ENCODE measurements at places on chromosomes 1 and 21. TPM values are rescaled to one million over a fixed set of nuclear protein-coding genes. Genes with fewer than 3 reads are reported as not detected.

DNA sequence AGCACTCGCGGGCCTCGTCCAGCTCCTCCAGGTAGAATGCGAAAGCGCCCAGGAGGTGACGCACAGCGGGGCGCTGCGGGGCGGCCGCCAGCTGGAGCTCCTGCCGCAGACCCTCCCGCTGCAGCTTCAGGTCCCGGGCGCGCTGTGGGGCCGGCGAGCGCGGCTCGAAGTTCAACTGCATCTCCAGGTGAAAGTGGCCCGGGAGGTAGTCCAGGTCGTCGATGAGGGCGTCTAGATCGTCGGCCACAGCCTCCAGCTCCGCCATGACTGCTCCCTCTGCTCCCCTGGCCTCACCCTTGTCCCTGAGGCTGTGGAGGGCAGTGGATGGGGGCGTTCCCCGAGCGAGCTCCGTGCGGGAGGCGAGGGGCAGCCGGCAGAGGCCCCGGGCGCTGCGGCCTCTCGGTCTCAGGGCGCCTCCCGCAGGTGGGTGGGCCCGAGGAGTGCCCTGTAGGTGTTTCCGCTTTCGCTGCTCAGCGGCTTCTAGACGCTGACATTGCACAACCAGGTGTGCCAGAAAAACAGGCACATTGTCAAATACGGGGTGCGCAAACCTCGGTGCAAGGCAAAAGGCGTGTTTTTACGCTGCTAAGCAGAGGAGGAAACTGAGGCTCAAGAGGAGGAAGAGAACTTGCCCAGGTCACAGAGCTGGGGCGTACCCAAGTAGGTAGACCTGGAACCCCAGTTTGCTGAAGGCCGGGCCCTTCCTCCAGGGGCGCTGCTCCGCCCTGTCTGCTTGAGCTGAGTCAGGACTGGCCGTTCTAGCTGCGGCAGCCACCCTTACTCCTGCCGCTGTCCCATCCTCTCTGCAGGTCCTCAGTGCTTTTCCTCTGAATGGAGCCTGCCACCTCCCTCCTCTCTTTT is at the start of gene TTC22:
TSS of gene TTC22 (minus strand) at position 425 of the 861 bp plus-strand sequence. CDS start at position 265, 160 bp downstream.
- no peaks in the 10 kb centered on the region for H3K27me3 ChIP-seq
- no peak within 1 kb of the TSS for H3K27ac ChIP-seq

DNA sequence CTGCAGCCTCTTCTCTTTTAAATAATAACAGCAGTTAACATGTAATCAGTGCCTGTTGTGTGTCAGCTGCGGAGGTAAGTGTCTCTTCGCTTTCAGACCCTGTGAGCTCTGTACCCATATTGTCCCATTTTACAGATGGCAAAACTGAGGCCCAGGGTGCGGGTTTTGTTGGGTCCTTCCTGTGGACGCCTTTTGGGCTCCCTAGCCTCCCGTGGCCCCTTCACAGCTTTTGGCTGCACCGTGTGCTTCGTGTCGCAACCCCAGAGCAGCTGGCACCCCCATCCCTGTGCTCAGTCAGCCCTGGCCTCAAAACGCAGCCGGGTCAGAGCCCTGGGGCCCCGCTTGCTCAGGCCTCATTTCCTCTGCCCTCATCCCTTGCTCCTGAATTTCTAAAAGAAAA is 53.8 kb downstream of the TLR5 start:
- no peaks in the 10 kb centered on the region for H3K36me3 ChIP-seq
- H3K27ac ChIP-seq, result no peak overlapping the region
- H3K4me3 ChIP-seq, result no peak overlapping the region
- H3K4me1 ChIP-seq, result no peaks in the 10 kb centered on the region
- no peaks in the 10 kb centered on the region for H3K27me3 ChIP-seq

- DNase-seq, result no peak
- H3K27me3 ChIP-seq, result no peaks in the 10 kb centered on the region
- no peaks in the 10 kb centered on the region for H3K4me1 ChIP-seq
- peaks cover 45% of the 10 kb centered on the region for H3K36me3 ChIP-seq
- no peak overlapping the region for H3K27ac ChIP-seq
Observed at GRCh38 chr1:64856553-64856952, 109.8 kb downstream of the JAK1 start.

DNA sequence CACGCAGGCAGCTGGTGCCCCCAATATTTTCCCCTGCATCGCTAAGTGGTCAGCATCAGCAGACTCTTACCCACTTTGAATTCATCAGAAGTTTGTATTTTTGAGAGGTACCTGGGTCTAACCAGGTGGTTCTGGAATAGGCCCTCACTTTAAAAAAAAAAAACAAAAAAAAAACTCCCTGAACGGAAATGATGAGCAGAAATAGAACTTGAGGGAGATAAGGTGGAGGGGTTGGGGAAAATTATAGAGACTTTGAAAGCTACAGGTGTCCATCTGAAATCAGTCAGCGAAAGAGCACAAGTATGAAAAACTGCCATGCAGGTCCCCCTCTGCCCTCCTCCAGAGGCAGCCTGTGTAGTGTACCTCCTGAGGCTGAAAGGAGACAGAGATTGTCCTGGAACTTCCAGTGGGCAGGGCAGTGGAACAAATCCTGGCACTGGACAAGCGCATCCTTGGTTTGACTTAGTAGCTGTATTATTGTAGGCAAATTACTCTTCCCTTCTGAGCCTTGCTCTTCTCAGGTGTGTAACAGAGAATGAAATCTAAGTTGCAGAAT is 1.2 kb downstream of the SLAMF7 start:
- DNase-seq, result no peak
- H3K27me3 ChIP-seq, result peaks cover 6% of the 10 kb centered on the region
- no peaks in the 10 kb centered on the region for H3K36me3 ChIP-seq

Gene SLFNL1
- polyA plus RNA-seq, result 0.16 TPM

Gene KRTAP13-2
- not detected for polyA plus RNA-seq

Gene MAGI3
- polyA plus RNA-seq, result 2.9 TPM

Gene TRPM2
- polyA plus RNA-seq, result not detected

Gene GOLT1A
- polyA plus RNA-seq, result not detected
